ENCODE measurements at places on chromosomes 12 and 14.

GRCh38 chr12:131074221-131075083 lies 120.7 kb downstream of the ADGRD1 start:
- no peak for DNase-seq

DNA sequence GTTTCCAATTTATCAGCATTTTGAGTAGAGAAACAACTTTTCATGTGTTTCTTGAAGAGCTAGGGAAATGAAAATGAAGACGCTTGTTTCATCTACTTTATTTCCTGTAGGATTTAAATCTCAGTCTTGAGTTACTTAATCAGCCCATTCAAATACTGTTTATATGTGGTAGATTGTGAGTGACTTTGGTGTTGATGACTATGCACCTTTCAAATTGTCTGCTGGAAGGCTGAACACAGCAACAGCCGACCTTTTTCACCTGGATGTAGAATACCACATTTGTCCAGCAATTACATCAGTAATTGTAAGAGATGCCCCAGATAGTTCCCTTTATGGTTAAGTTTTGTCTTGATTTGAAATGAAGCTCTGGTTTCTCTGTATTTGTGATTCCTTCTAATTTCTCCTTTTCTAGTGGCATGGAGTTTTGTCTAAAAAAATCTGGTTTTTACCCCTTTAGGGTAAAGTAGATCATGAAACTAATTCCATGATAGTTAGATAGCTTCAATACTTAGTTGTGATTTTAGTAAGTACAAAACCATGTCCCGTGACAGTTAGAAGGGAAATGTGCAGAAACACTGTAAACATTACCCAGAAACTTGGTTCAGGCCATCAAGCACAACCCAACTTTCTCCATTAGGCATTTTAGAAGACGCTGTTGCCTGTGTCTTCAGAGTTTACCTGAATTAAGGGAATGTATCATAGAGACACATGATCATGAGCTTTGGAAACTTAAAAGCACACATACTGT lies 165.0 kb downstream of the SRGAP1 start:
- DNase-seq: no peak

DNA sequence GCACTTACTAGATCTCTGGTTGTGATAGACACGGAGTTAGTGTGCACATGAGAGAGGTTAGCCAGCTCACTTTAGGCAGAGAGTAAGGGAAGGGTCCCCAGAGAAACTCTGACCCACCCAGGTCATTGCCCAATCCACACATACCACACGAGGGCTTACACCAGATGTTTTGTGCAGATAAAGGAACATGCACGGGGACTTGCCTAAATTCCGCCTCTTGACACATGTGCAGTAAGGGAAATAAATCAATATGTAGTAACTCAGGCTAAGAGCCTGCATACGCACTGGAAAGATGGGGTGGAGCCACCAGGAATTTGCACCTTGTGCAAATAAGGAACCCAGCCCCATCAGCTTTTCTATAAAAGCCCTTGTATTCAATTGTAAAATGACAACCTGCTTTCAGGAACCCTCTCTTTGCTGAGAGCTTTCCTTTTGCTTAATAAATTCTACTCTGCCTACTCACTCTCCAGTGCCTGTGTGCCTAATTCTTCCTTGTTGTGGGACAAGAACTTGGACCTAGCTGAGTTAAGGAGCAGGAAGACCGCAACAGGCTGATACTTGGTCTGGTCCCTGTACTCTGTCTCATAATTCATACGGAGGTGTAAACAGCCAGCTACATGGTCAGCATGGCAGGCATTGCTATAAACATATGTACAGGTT lies 120.2 kb downstream of the EMP1 start:
- no peak for DNase-seq

GRCh38 chr14:96434040-96434439 lies 42.1 kb downstream of the AK7 start:
- no peak for DNase-seq

- DNase-seq: no peak
Observed at GRCh38 chr12:119444462-119445044, 110.0 kb downstream of the CCDC60 start.

- DNase-seq: peak; percentile 29
Observed at GRCh38 chr12:118271770-118272417, 100.8 kb downstream of the TAOK3 start.

- DNase-seq: no peak
Observed at GRCh38 chr12:147242-147641, 66.7 kb downstream of the SLC6A12 start.

DNA sequence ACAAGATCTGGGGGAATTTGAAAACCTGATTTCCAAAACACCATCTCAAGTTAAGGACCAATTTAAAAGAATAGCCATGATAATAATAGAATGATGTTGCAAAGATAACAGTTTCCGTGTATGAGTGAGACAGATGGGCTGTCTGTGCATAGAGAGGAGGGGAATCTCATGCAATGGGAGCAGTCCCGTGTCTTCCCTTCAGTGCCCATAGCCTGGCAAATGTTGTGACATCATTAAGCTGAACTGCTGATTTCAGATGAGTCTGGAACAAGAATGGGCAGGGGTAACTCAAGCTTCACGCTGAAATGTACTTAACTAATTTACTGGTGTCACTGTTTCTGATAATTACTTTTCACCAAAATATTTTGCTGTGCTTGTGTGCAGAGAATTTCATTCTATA lies 454.0 kb downstream of the FOXG1 start:
- no peak for DNase-seq

GRCh38 chr12:46744283-46744682 lies 81.5 kb downstream of the SLC38A4 start:
- no peak for DNase-seq

GRCh38 chr12:52600071-52600470 lies 1.2 kb downstream of the KRT72 start:
- no peak for DNase-seq

GRCh38 chr12:107844312-107844921 lies 69.9 kb downstream of the ASCL4 start:
- DNase-seq: no peak

DNA sequence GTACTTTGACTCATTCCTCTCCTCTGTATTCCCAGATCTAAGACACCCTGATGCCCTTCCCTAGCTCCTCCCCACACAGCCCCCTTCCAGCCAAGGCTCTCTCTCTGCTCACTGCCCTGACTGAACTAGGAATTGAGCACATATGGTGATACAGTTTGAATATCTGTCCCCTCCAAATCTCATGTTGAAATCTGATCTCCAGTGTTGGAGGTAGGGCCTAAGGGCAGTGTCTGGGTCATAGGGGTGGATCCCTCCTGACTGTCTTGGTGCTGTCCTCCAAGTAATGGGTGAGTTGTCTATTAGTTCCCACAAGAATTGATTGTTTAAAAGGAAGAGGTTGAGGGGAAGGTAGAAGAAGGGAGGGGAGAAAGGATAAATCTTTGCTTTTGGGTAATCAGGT lies 17.4 kb downstream of the CMKLR1 start:
- no peak for DNase-seq

DNA sequence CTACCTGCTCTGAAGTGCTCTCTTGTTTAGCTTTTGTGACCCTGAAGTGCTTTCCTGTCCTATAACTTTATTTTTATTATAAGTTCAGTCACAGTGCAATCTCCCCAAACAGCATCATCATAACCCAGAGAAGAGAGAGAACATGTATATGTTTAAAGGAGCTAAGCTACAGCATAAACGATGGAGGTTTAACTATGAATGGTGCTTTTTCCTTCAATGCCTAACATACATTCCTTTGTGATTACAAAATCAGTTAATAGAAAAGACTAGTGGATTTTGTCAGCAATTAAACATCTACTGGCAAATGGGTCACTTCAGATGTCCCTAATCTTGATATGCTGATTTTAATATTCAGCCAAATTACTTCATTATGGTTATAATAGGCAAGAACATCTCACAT lies 46.4 kb downstream of the ZFYVE21 start:
- DNase-seq: no peak

- DNase-seq: no peak
Observed at GRCh38 chr14:103103461-103104388, 9.2 kb downstream of the EXOC3L4 start.

- DNase-seq: no peak
Observed at GRCh38 chr14:104752423-104752734, 568 bp upstream of the SIVA1 start.

DNA sequence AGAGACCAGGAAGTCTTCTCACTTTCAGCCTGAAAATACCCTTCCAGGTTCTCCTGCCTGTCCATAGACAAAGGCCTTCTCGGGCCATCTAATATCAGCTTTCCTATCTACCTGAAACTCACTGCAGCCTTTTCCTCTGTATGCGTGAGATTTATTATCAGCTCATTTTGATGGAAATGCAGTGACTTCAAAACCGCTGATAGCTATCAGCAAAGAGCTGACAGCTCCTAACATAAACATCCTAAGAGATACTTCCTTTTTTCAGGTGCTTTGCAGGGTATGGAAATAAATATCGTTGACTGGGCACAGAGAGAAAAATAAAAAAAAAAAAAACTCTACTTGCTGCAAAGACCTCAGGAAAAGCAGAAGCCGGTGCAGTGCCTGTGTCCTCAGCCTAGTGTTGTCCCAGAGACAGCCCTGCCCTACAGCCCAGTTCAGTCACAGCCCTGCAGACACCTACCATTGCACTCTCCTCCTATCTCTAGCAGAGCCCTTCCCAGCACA lies 215.0 kb upstream of the EGLN3 start:
- DNase-seq: no peak

- DNase-seq: no peak
Observed at GRCh38 chr12:94795520-94795919, 145.2 kb upstream of the TMCC3 start.

DNA sequence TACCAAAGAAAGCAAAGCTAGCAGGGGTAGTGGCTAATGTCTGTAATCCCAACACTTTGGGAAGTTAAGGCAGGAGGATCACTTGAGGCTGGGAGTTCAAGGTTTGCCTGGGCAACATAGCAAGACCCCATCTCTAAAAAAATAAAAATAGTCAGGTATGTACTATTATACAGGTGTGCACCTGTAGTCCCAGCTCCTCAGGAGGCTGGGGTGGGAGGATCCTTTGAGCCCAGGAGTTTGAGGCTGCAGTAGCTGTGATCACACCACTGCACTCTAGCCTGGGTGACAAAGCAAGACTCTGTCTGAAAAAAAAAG lies 142.2 kb downstream of the PAWR start:
- no peak for DNase-seq

DNA sequence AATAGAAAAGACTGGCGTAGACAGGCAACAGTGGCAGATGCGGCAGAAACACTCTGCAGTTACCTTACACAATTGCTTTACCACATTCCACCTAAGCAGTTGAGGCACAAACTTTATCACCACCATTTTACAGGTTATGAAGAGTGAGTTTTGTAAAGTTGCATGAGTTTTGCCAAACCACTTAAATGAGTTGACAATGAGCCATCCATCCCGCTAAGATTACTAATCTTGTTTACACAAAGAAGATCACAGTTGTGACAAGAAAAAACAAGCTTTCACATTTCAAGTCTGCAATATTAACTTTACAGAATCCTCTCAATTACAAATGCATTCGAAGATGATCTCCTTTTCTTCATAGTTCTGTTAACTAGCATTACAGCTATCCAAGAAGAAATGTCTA lies 1.8 kb downstream of the TMCC3 start:
- DNase-seq: no peak

DNA sequence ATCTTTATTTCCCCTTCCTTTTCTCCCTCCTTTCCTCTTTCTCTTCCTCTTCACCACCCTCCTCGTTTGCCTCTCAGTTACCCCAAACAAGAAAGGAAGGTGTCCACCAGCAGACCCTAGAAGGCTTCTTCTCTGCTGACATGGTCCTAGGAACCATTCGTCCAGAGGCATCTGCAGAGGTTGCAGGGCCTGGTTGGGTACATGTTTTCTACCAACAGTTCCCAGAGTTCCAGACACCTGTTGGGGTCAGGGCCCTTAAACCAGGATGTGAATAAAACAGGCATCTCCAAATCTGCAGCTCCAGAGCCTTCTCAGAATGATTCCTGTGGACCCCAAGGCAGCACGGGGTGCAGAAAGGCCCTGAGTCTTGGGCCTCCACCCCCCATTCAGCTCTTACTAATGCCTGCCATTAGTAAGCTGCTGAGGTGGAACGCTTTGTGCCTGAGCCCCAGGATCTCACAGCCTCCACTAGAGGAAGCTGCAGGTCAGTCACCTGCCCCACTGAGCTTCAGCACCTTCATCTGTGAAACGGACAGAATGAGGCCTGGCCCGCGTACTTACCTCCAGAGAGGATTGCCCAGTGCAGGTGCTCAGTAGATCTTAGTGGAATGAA lies 130.4 kb downstream of the DICER1 start:
- no peak for DNase-seq

GRCh38 chr12:22551624-22552023 lies 7.3 kb upstream of the C2CD5 start:
- DNase-seq: no peak

DNA sequence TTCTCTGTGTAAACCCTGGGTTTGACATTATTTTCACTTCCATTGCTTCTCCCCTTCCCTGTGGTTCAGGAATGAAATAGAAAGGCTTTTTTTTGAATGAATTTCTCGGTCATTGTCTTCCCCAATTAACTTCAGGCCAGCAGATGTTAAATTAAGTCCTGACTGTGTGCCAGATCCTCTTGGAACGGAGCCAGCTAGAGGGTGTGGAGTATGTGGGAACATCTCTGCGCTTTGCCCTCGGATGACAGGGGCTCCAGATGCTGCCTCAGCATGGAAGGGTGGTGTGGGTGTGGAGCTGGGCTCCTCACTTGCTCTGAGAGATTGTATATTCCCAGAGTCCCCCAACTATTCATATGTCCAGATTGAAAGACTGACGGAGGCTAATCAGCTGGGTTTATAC lies 13.1 kb downstream of the KRT85 start:
- no peak for DNase-seq

- DNase-seq: peak; percentile 80
Observed at GRCh38 chr12:57744194-57744776, 554 bp upstream of the TSPAN31 start.

- DNase-seq: no peak
Observed at GRCh38 chr14:78713716-78714115, 543.5 kb downstream of the NRXN3 start.

GRCh38 chr12:13326076-13326475 lies 129.6 kb downstream of the EMP1 start:
- DNase-seq: no peak

DNA sequence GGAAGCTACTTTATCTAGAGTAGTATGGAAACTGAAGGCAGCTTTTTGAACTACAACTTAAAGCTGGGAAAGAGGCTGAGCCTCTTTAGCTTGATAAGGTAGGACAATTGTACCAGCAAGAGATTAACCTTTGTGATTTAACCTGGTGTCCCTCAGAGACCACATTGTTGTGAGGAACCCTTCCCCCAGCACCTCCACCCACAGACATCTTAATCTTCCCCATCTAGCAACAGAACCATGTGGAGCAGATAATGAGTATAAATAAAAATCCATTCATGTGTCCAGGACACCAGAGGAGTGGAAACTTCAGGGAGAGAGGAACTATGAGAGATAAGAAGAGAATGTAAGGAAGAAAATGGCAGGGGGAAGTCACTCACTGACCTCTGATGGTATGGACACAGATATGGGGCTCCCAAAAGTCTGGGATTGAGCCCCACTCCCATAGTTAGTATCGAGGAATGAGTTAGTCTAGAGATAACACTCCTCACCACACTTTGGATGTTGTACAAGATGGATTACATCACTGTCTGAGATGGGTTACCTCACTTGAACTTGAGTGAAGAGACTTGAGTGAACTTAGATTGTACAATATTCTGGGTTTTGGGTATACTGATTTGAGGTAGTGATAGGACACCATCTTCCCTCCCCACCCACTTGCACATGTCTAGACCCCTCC lies 33.9 kb upstream of the SLC38A2 start:
- no peak for DNase-seq
